ENCODE measurements at places on chromosomes 12 and 14. TPM values are rescaled to one million over a fixed set of nuclear protein-coding genes. Genes with fewer than 3 reads are reported as not detected.

- no peak overlapping the region for H3K27ac ChIP-seq
- H3K4me1 ChIP-seq, result peaks cover 19% of the 10 kb centered on the region
- no peak for DNase-seq
Observed at GRCh38 chr14:74656964-74657363, 44.9 kb upstream of the LTBP2 start.

- no peaks in the 10 kb centered on the region for H3K27me3 ChIP-seq
- H3K27ac ChIP-seq, result no peak overlapping the region
- H3K4me1 ChIP-seq, result no peaks in the 10 kb centered on the region
- H3K4me3 ChIP-seq, result no peak overlapping the region
Observed at GRCh38 chr14:60241091-60241490, 7.9 kb upstream of the PPM1A start.

DNA sequence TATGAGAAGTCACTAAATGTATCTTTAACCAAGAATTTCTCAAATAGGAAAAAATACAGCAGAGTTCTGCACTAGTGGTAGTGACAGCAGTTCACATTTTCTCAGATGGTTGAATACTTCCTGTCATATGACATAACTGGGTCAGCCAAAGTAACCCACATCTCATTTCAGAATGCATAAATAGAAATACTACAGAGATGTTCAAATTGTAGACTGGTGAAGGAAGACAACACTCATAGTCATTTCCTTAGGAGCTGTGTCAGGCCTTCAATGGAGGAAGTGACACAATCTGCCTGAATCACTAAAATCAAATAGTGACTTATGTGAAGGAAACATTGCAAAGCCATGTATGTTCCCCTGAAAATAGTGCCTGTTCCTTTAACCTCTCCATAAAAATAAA, 32.4 kb downstream of the FERMT2 start:
- no peaks in the 10 kb centered on the region for H3K27me3 ChIP-seq
- H3K4me1 ChIP-seq, result peaks cover 14% of the 10 kb centered on the region
- H3K36me3 ChIP-seq, result peaks cover 24% of the 10 kb centered on the region
- peak overlapping the region; percentile 21 for H3K27ac ChIP-seq
- DNase-seq, result no peak
- no peak overlapping the region for H3K4me3 ChIP-seq

Gene B3GNT4
- 0.12 TPM for total RNA-seq

Gene NRIP2
- not detected for total RNA-seq

Gene PRB3
- total RNA-seq, result not detected

Gene TPPP2
- not detected for total RNA-seq

Measured in cardiac muscle cell (in vitro differentiated cells and primary cell).